AG04450 (cell line): ENCODE measurements at places on chromosomes 7 and 10. TPM values are rescaled to one million over a fixed set of nuclear protein-coding genes. Genes with fewer than 3 reads are reported as not detected.

Gene MYH16
- polyA plus RNA-seq, result not detected in 2 replicates

Gene CYP26C1
- not detected in 2 replicates for polyA plus RNA-seq

Gene NUTM2A
- 0.06 and 0.10 TPM in 2 replicates for polyA plus RNA-seq

Gene ASAH2
- polyA plus RNA-seq, result 0.37 and 1.6 TPM in 2 replicates

Gene TET1
- polyA plus RNA-seq, result 2.4 and 3.4 TPM in 2 replicates

Gene PALD1
- 0.17 TPM in 2 replicates for polyA plus RNA-seq

Gene FAM200A
- 8.1 and 11.8 TPM in 2 replicates for polyA plus RNA-seq

Gene PIP
- not detected in 2 replicates for polyA plus RNA-seq

Gene CDHR3
- polyA plus RNA-seq, result 1.9 TPM in 2 replicates

Gene CALHM1
- polyA plus RNA-seq, result not detected in 2 replicates

- DNase-seq, result no peak
Observed at GRCh38 chr7:36861656-36862055, 137.4 kb upstream of the AOAH start.

DNA sequence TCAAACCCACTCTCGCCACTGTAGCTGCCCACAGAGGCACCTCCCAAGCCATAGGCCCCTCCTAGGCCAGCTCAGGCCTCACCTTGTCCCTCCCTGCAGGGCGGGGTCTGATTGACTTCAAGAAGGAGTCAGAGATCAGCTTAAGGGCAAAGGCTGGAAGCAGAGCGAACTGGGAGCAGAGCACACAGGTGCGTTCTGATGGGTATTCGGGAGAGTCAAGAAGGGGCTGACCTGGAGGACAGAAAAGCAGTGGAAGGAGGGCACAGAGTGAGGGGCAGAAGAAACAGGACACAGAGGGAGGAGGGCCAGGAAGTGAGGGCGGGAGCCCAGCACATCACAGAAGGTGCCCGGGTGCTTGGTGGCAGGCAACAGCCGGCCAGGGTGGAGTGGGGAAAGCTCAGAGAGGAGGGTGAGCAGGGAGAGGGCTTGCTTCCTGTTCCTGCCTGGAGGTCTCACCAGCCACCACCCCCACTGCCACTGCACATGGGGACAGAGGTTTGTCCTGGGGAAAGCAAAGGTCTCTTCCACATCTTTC is at the start of gene AOC1:
Gene AOC1, plus strand, starts transcription at position 147 of the 535 bp plus-strand sequence. CDS start 3,954 bp downstream, outside the sequence.
- DNase-seq, result no peak

GRCh38 chr7:28531291-28531690 is 119.0 kb downstream of the CREB5 start:
- DNase-seq, result no peak

GRCh38 chr7:104089612-104090011 is 100.2 kb upstream of the RELN start:
- no peak for DNase-seq

DNA sequence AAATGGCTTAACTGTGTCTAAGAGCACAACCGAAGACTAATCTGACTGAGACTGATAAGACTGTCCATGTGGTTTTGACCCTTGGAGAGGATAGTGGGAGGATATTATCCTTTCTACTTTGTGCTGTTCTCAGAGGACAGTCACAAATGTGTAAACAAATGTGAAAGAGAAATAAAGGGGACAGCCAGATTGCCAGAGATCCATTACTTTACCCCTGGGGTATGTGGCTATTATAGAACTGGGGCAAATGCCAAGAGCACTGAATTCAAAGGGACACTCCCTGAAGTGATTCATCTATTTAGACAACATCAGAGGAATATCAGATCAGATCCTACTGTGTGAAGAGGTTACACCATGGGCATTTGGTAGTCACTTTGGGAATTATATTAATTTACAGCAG is 154.7 kb downstream of the RNLS start:
- DNase-seq, result no peak

- DNase-seq, result no peak
Observed at GRCh38 chr7:16967300-16967811, 85.6 kb upstream of the AGR3 start.

GRCh38 chr7:6023974-6024435 is 7.2 kb upstream of the ANKRD61 start:
- DNase-seq, result no peak

DNA sequence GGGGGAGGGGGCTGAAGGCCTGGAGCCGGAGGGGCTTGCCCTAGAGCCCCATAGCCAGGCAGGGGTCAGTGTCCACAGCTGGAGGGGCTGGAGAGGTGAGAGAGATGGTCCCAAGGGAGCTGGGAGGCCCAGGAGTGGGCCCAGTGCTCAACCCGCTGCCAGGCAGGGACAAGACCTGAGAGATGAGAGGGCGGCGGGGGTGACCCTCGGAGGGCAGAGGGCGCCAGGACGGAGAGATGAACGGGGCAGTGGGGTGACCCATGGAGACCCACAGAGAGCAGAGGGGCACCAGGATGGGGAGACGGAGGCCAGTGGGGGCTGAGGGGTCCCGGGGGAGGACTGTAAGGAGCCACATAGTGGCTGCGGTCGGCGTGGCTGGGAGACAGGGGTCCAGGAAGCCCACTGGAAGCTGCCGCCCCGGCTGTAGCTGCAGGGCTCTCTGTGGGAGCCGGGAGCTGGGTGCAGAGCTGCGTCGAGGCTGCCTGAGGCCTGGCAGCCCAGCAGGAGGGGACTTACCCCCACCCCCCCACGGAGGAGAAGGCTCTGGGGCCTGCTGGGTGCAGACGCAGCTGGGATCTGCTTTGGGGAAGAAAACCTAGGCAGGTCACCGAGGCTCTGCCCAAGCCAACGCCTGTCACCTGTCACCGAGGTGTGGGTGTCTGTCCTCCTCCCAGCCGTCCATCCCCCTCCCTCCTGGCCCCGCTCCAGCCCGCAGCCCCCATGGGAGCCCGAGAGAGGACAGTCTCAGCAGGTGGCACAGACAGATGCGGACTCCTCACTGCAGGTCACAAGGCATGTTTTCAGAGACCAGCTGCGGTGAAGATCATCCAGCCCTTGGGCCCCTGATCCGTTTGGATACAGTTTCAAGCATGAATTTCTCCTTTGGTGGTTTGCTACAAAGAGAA is 25.1 kb downstream of the PWWP2B start:
- DNase-seq, result no peak

- no peak for DNase-seq
Observed at GRCh38 chr7:77565917-77566316, 28.8 kb downstream of the PTPN12 start.

- no peak for DNase-seq
Observed at GRCh38 chr10:133072720-133073390, 14.9 kb upstream of the ADGRA1 start.

DNA sequence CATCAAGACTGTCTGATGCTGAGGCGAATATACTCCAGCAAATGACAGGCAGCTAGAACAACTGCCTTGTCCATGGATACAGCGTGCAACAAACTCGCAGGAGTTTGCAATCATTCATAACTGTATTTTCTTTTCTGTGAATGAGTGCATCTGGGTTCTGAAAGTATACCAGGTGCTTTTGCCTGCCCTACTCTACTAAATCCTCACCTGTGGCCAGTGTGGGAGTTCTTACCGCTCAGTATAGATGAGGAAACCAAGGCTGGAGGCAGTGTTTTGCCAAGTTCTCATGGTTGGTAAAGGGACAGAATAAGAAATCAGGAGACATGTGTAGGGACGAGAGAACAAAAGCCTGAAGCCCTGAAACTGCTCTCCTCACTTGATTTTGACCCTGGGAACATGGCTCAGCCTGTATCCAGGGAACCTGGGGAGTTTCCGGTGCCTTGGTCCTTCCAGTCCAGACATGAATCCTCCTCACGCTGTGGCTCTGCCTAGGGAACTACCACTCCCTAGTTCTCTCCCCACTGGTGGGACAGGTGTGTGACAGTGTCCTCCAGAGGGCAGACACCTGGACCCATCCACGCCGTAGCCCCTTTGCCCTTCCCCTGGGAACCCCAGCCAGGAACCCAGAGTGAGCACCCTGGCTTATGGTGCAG is 142.0 kb downstream of the CDH23 start:
- DNase-seq, result no peak

DNA sequence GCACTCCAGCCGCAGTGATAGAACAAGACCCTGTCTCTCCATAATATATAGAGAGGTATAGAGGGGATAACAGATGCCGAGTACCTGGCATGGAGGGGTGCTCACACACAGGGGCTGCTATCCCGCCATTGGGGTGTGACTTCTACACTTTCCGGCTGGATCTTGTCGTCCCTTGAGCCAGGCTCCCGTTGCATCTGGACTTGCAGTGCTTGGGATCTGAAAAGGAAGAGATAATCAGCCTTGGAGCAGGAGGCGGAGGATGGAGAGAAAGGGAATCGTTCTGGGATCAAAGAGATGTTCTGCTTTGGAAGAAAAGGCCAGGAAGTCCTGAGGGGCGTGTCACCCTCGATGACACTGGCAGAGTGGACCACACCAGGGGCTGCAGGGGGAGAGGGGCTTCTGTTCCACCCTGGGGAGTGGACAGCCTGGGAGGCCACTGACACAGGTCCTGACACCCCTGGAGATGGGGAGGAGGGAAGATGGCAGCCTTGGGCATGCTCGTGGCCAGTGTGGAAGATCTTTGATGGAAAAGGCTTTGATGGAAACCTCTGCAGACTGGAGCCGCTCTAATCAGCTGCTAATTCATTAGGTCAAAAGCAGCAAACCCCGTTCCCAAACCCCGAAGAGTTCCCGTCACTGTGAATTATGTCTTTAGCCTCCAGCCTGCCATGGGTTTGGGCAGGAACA is 85.1 kb downstream of the CARD11 start:
- DNase-seq, result no peak

GRCh38 chr7:137835486-137836112 is 11.2 kb downstream of the DGKI start:
- no peak for DNase-seq

GRCh38 chr10:31705136-31705535 is 223.5 kb downstream of the ARHGAP12 start:
- no peak for DNase-seq

DNA sequence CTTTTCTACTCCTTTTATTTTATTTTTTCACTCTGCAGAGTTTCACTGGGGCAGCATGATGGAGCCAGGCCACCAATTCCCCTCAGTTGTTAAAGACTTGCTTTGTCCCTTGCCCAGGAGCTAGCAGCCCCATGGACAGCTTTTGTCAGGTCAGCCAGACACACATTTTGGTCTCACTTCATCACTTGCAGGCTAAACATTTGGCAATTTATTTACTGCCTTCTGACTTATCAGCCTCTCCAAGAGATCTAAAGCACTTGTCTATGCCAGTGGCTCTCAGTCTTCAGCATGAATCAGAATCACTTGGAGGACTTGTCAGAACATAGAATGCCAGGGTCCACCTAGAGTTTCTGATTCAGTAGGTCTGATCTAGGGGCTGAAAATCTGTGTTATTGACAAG is 66.4 kb upstream of the GDF10 start:
- no peak for DNase-seq

DNA sequence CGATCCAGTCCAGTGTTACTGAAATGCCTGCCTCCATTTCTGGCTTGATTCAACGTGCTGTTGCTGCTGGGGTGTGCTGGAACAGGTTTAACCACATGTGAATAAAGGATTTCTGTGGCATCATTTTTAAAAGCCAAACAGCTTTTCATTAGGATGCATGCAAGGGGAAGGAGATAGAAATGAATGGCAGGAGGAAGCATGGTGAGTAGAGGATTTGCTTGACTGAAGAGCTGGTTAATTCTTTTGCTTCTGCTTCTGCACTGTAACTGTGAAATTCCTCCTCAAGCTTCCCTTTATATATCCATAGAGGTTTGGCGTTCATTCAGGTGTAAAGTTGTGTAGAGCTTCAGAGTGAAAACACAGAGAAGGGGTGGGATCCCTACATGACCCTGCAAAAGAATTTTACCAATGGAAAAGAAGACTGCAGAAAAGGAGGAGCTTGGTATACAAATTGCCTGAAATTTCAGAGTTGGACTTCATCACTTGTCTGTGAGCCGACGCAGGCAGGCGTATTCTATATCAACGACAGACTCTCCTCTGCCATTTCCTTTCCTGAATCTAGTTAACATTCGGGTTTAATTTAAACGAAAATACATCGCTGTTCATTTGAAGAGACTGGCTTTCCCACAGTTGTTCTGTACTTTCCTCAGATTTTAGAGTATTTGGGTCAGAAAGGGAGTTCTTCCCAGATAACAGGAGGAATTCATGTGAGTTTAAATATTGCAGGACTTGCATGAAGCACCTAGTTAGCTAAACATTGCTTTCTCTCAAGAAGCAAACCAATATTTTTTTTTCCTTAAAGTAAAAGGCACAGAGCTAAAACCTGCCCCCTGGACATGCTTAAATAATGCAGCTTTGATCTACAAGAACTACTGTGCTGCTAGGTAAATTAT is at the start of gene SOSTDC1:
Gene SOSTDC1, minus strand, starts transcription at position 270 of the 893 bp plus-strand sequence. Its CDS starts 70 bp downstream, at position 200.
- DNase-seq, result no peak

GRCh38 chr10:87054373-87055295 is 34.5 kb downstream of the FAM25A start:
- peak; percentile 39 for DNase-seq

GRCh38 chr7:985915-986741 is 3.1 kb downstream of the CYP2W1 start:
- DNase-seq, result no peak

GRCh38 chr10:114491933-114492332 is 87.6 kb upstream of the AFAP1L2 start:
- DNase-seq, result no peak

DNA sequence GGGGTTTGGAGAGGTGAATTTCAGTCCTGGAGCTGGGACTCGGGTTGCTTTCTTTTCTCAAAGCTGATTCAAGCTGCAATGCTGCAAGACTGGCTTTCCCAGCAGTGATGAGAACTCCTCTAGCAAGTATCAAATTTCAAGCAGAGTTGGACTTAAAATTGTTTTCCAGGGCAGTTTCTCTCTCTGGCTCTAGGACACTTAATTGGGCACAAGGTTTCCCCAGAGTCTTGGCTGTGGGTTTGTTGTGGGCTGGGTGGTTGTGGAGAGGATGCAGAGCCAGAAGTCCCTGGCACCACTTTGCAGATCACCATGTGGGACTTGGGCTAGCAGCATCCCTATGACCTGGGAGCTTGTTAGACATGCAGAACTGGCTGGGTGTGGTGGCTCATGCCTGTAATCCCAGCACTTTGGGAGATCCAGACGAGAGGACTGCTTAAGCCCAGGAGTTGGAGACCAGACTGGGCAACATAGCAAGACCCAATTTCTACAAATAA is 16.8 kb downstream of the AKR1B15 start:
- no peak for DNase-seq

GRCh38 chr7:75814407-75814947 is 871 bp upstream of the CCL24 start:
- no peak for DNase-seq

DNA sequence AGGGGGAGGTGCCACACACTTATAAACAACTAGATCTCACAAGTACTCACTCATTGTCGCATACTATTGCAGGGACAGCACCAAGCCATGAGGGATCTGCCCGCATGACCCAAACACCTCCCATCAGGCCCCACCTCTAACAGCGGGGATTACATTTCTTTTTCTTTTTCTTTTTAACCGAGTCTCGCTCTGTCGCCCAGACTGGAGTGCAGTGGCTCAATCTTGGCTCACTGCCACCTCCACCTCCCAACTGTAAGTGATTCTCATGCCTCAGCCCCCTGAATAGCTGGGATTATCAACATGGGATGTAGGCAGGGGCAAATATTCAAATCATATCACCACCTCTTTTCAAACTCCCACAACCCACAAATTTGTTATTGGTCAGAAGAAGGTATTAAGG is 76.7 kb downstream of the SKAP2 start:
- no peak for DNase-seq

DNA sequence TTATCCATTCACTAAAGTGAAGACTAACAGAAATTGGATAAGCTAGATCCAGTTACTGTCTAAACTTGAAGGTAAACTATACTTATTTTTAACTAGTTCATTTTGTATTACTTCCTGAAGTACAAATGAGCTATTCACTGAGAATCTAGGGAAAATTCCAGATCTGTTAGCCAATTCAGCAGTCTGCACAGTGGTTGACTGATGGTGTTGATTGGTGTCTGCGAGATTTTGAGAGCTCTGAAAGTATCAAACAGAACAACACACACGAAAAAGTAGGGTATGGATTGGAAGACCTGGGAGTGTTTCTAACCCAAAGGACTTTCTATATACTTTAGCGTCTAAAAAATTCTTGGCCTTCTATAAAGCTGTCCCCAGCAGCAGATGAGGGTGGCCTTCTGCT is 33.6 kb upstream of the AGR2 start:
- no peak for DNase-seq
